ENCODE measurements at places on chromosomes 12 and 14.

GRCh38 chr12:122980183-122981035 lies at the start of gene ARL6IP4:
Gene ARL6IP4, plus strand, starts transcription at chr12:122980681. Its CDS starts 459 bp downstream, at chr12:122981140.
- DNase-seq: no peak

- no peak for DNase-seq
Observed at GRCh38 chr14:46951103-46951502, 299.5 kb upstream of the RPL10L start.

DNA sequence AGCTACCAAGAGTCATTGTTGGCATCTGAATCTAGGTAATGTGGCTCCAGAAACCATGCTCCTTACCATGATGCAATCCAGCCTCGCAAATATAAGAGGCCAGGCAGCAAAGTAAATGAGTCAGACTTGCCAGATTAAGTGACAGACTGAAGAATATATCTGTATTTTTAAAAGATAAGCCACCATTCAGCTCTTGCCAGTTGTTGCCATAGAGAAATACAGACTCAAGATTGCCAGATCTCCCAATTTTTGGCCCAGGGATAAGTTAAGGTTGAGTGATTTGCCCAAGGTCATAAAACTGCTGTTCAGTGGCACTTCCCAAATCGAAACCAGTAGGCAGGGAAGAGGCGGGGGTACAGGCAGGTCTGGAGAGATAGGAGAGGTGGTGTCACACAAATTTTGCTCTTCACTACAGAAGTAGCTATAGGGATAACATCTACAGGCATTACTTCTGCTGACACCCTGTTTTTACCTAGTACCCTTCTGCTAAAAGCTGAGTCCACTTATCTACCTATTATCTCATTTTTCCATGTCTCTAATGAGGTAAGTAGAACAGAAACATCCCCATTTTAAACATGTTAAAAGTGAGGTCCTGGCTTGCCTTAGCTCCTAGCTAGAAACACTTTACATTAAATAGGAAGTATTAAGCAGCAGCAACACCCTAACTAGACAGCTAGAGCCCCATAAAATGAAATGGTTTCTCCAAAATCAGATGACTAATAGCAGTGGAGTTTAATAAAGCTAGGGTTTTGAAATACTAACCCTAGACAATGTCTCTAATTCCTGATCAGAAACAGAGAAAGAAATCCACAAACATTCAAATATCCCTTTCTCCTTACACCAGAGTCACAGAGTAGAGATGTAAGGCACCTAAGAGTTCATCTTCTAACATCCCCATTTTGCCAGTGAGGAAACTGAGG lies 19.5 kb downstream of the DCAF5 start:
- DNase-seq: no peak

GRCh38 chr12:13347241-13348043 lies 150.9 kb downstream of the EMP1 start:
- no peak for DNase-seq

GRCh38 chr14:38255408-38255672 lies 553 bp downstream of the CLEC14A start:
- DNase-seq: no peak

- DNase-seq: peak; percentile 62
Observed at GRCh38 chr14:101729382-101729781, 32.1 kb upstream of the PPP2R5C start.

DNA sequence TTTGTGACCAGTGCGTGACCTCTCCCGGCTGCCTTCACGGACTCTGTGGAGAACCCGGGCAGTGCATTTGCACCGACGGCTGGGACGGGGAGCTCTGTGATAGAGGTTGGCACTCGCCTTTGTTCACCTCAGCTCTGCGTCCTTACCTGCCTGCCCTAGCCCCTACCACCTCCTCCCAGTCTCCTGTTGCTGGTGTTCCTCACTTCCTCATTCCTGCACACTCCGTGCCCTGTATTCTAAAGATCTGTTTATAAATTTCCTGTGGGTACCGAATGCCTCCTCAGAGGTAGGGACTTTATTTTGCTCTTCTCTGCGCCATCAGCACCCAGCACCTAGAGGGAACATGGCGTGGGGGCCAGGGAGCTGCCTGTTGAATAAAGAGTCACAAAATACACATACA lies 2.3 kb downstream of the DLK1 start:
- DNase-seq: no peak

- DNase-seq: no peak
Observed at GRCh38 chr14:97428808-97429440, 631.7 kb downstream of the VRK1 start.

DNA sequence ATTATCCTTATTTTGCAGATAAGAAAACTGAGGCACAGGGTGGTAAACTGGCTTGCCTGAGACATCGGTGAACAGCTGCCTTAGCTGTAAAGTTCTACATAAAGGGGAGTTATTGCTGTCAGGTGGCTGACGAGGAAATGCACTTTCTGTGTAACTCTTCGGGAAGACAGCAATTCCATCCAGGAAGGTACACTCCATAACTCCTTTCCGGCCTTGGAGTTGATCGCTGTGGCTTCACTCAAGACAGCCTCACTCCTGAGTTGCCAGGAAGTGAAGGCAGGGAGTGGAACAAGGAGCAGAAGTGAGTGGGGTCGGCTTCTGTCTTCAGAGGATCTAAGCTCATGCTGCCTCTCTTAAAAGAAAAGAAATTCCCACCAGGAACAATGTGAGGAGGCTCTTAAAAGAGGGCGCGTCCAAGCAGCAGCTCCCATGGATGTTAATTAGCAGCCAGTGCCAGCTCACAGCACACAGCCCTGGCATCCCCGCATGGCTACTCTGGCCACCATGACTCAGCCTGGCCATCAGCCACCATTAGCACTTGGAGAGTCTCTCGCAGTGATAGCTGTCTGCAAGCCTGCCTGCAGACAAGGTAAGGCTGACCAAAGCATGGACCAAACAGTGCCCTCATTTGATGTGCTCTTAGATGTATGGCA lies 60.3 kb downstream of the NUAK1 start:
- DNase-seq: peak; percentile 61

- DNase-seq: no peak
Observed at GRCh38 chr12:91967590-91967989, 178.1 kb downstream of the BTG1 start.

DNA sequence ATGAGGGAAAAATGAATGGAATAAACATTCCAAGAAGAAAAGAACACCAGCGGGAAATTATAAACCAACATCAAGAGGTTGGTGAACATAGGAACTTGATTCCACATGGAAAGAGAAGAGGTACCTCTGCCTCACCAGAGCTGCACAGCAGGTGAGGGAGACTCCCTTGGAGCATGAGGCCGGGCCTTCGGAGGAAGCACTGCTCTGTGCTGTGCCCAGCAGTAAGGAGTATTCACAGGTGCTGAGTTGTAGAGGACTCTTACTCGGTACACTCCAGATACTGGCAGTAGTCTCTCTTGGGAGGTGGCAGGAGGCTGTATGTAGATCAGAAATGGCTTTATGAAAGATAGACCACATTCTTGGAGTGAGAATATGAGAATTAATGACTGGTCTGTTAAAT lies 76.0 kb downstream of the NPAS3 start:
- no peak for DNase-seq

GRCh38 chr12:121822393-121823100 lies 18.7 kb downstream of the SETD1B start:
- DNase-seq: no peak

- no peak for DNase-seq
Observed at GRCh38 chr12:46219877-46220655, 48.8 kb downstream of the SLC38A1 start.

DNA sequence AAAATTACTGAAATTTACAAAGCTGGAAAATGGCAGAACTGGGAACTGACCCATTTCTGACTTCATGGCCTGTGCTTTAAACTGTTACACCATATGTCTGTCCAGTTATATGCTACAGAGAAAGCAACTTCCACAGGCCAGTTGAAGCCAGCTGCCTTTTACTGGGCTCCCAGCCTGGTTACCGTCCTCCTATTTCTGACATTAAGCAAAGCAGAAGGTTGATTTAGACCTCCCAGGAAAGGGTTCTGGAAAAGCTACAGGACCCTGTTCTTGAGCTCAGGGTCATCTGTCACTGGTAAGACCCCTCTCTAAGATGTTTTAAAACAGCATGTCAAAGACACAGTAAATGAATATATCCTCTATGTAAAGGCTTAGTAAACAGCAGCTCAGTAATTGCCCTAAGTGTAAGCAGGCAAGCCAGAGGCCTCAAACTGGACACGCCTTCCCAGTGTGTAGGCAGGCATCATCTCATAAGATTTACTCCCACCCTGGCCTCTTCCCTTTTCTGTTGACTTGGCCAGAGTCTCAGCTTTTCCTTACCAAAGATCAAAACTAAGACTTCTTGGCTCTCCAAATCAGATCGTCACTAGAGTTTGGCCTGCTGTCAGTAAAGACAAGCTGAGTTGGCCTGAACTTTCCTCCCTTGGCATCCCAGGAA lies 55.4 kb upstream of the RNU6-8 start:
- no peak for DNase-seq

DNA sequence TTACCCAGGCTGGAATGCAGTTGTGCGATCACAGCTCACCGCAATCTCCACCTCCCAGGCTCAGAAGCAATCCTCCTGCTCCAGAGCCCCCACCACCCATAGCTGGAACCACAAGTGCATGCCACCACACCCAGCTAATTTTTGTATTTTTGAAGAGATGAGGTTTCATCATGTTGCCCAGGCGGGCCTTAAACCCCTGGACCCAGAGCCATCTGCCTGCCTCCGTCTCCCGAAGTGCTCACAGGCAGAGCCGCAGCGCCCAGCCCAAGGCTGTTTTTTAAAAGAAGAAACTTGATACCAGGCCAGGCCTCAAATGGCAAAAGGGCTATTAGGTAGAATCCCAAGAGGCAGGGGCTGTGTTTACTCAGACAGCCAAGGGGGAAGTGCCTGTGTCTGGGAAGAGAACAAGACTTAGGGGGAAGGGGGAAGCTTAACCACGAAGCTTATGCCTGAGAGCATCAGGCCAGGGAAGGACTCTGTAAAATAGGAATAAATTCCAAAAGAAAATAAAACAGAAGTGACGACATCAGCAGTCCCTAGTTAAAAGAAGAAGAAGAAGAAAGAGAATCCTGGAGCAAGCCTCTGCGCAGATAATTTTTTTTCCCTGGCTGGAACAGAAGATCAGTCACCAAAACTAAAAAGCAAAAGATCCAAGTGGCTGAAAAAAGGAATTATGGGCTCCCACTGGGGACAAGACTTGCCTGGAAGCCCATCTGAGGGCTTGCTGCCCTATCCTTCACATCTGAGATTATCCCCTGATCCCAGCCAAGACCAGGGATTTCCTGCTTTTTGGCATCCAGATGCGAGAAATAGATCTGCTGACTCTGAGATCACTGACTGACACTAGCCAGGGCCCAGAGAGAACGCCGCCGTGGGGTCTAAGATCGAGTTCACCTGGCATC lies 170.5 kb downstream of the NDUFA12 start:
- no peak for DNase-seq

GRCh38 chr12:64691227-64691794 lies 67.9 kb downstream of the GNS start:
- no peak for DNase-seq

DNA sequence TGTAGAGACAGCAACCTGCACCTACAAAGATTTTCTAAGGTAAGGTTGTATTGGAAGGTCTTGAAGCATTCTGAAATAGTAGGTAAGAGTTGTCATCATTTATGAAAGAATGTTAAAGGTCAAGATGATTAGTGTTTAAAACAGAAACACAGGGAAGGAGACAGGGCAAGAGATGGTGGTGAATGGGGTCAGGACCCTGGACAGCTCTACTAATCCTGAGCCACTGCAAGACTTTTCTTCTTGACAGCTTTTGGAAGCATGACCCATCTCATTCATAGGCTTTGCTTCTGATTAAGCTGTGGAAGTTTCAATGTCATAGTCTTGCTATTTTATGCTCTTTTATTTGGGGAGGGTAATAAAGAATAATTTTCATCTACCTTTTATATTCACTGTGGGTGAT lies 75.5 kb upstream of the CAND1 start:
- no peak for DNase-seq

DNA sequence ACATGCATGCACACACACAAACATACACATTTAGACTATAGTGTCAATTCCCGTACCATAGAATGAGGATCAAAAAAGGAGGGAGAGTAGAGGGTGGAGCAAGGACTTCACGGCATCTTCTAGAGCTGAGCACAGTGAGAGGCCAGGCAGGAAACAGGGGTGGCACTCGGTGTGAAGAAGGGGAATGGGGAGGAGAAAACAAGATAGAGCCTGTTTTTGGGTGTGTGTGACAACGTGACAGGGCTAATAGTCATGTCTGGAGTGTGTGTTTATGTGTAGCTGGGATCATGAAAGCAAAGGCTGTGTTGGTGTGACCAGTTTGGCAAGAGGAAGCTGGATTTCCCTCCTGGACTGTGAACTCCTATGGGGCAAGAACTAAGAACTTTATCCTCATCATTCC lies 9.9 kb upstream of the ACVR1B start:
- DNase-seq: peak; percentile 75

DNA sequence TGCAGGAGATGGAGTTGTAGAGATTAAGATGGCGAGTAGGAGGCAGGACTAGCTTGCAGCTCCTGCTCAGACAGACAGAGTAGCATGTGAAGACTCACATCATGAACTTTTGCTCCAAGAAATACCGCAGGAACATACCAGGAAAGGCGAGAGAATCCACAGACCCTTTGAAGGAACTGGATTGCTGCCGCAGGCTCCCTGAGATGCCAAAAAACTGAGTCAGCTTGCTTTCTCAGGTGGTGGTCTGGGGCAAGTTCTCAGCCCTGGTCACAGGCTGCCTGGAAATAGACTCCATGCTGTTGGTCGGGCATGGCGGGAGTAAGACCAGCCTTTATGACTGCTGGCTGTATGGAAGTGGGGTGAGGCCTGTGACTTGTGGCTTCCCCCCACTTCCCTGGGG lies 163.6 kb upstream of the NAV3 start:
- DNase-seq: no peak

GRCh38 chr12:21221778-21222177 lies 90.8 kb downstream of the SLCO1B1 start:
- DNase-seq: no peak

GRCh38 chr14:60975551-60975950 lies 5.3 kb downstream of the TRMT5 start:
- DNase-seq: no peak

DNA sequence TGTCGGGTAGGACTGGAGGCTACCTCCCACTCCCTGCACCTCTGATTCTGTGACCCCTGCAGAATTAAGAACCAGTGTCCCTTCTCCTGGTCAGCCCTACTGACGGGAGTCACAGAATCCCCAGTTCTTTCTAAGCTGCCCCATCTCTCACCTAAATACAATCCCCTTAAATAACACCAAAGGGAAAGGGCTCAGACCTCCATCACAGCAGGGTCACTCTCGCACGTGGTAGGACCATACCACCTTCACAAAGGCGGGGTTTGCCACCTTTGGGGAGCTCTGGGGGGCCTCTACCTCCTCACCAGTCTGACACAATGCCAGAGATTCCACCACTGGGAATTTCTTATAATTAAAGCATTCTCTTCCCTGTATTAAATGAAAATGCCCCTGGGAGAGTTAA lies 35.6 kb downstream of the DAD1 start:
- no peak for DNase-seq

GRCh38 chr12:122006186-122006926 lies 15.3 kb upstream of the BCL7A start:
- DNase-seq: no peak
